A549 treated with RU486 at 1 μM for 4 hours (cell line): ENCODE measurements at places on chromosomes 1 and 21. TPM values are rescaled to one million over a fixed set of nuclear protein-coding genes. Genes with fewer than 3 reads are reported as not detected.

The PCSK9 gene
- 2.5 to 5.1 TPM (median 3.9 TPM) in 5 replicates for total RNA-seq

The PAX7 gene
- total RNA-seq: 0.52 to 0.65 TPM (median 0.60 TPM) in 5 replicates

The VASH2 gene
- 2.6 to 3.8 TPM (median 3.5 TPM) in 5 replicates for total RNA-seq

The MNDA gene
- not detected in 5 replicates for total RNA-seq

The EPHA2 gene
- 95.0 to 145 TPM (median 135 TPM) in 5 replicates for total RNA-seq

The SMCP gene
- total RNA-seq: not detected in 5 replicates

The CASQ2 gene
- total RNA-seq: not detected in 5 replicates

The COA7 gene
- 18.3 to 22.6 TPM (median 20.9 TPM) in 5 replicates for total RNA-seq

The TFF2 gene
- 0.47 TPM in 1 of 5 replicates, not detected in the others for total RNA-seq

The IGSF3 gene
- 14.3 to 24.1 TPM (median 21.5 TPM) in 5 replicates for total RNA-seq

The OR2L8 gene
- total RNA-seq: not detected in 5 replicates

The ELAVL4 gene
- not detected in 5 replicates for total RNA-seq

The LAMB3 gene
- 17.7 to 22.4 TPM (median 19.8 TPM) in 5 replicates for total RNA-seq

The ANGPTL1 gene
- not detected in 5 replicates for total RNA-seq

The BRINP3 gene
- not detected in 5 replicates for total RNA-seq

The PLEKHG5 gene
- 2.1 to 4.0 TPM (median 2.8 TPM) in 5 replicates for total RNA-seq

The C1orf87 gene
- total RNA-seq: not detected in 5 replicates

The UTS2 gene
- total RNA-seq: not detected in 5 replicates

The TNNT2 gene
- 0.17 to 0.27 TPM in 2 of 5 replicates, not detected in the others for total RNA-seq

The HES3 gene
- not detected in 5 replicates for total RNA-seq

The PROX1 gene
- 0.05 to 0.16 TPM (median 0.13 TPM) in 5 replicates for total RNA-seq

The UBE2G2 gene
- total RNA-seq: 29.2 to 37.0 TPM (median 35.4 TPM) in 5 replicates

The ZBTB8B gene
- total RNA-seq: not detected in 5 replicates

The KCNE2 gene
- not detected in 5 replicates for total RNA-seq

The PGLYRP4 gene
- not detected in 5 replicates for total RNA-seq
